ENCODE measurements at places on chromosomes 3 and 15.

DNA sequence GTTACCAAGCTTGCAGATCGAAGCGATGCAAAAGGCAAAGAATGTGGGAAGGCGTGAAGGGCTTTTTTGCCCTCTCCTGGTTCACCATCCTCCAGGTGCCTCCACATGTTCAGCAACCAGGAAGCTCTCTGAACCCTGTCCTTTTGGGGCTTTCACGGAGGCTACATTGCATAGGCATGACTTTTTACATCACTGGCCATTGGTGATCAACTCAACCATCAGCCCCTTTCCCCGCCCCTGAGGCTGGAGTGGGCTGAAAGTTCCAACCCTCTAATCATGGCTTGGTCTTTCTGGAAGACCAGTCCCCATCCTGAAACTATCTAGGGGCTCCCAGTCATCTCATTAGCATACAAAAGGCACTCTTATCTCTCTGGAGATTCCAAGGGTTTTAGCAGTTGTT is 52.6 kb downstream of the UACA start:
- DNase-seq: no peak

GRCh38 chr3:139198929-139199328 is 144.9 kb upstream of the MRPS22 start:
- DNase-seq: no peak

DNA sequence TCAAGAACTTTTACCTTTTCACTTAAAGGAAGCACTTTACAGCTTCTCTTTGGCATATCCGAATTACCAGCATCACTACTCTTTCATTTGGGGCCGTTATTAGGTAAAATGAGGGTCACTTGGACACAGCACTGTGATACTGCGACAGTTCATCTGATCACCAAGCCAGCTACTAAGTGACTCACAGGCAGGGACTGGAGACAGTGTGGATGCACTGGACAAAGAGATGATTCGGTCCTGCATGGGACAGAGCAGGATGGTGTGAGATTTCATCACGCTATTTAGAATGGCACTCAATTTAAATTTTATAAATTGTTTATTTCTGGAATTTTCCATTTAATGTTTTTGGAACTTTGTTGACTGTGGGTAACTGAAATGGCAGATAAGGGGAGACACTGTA is 166.9 kb upstream of the IL12A start:
- DNase-seq: no peak

DNA sequence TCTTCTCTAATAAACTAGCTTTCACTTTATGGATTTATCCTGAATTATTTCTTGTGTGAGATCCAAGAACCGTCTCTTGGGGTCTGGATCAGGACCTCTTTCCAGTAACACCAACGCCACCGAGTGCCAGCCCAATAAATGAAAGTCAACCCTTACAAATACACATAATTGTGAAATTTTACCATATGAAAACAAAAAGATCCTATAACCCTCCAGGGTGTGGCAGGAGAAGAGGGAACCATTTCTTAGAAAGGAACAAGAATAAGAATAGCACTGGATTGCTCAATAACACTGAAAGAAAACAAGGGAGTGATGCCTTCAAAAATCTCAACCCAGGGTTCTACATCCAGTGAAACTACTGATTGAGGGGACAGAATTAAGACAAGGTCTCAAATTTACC is 51.6 kb upstream of the ACKR4 start:
- DNase-seq: no peak

- no peak for DNase-seq
Observed at GRCh38 chr15:62301993-62302675, 137.0 kb upstream of the C2CD4B start.

GRCh38 chr15:36254426-36254825 is 325.0 kb upstream of the CDIN1 start:
- no peak for DNase-seq

DNA sequence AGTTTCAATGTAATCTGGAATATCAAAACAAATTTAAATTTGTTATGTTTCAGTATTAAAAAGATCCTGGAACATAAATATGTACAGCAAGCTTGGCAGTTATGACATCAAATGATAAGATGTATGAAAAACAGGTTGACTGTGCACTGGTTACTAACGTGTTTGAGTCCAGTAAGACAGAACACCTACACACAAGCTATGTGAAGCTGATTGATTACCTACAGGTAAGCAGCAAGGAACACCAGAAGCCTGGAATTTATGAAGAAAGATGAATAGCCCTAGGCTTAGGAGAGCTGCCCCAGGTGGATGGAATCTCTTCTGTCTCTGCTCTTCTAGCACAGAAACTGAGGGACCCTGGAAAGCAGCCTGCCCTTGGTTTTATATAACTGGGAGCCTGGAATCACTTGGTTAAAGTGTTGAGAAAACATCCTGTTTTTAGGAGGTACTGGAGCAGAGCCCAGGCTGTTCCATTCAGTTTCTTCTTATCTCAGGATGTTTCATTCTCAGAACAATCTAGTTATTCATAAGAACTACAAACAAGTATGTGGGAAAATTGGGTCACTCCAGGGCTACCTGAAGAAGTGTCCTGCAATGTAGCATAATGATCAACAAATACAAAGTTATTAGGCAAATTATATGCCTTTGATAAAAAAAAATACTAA is 36.3 kb downstream of the SLITRK3 start:
- no peak for DNase-seq

DNA sequence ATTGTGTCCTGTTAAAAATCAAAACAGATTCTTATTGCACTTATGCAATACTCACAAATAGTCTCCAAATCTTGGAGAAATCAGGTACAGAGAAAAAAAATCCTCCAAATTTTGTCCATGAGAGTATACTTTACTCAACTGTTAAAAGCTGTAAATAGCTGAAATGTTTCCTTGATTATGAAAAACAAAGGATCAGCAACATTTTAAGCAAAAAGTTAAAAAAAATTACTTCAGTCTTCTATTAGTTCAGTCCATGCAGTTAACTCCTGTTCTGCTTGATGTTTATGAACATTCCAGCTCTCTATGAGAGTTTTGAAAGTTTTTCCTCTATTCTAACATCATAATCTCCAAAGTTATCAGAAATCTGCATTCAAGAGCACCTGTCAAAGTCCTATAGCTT is 22.8 kb upstream of the ZNF80 start:
- no peak for DNase-seq

GRCh38 chr3:122349171-122349570 is 24.1 kb downstream of the CSTA start:
- no peak for DNase-seq

DNA sequence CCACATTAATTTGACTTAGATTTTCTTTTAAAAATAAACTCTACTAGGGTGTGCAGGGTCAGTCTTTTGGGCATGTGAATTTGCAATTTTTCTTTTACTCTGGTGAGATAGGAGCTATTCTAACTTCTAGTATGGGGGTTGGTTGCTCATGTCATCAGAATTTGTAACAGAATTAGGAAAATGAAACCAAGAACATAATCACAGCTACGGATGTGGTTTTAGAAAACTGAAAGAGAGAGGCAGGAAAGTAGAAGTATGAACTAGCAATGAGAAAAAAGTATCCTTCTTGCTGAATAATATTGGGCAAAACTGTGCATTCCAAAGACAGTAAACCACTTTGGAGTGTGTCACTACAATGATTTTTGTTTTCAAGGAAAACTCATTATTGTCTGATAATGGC is 43.3 kb downstream of the ADPGK start:
- no peak for DNase-seq

DNA sequence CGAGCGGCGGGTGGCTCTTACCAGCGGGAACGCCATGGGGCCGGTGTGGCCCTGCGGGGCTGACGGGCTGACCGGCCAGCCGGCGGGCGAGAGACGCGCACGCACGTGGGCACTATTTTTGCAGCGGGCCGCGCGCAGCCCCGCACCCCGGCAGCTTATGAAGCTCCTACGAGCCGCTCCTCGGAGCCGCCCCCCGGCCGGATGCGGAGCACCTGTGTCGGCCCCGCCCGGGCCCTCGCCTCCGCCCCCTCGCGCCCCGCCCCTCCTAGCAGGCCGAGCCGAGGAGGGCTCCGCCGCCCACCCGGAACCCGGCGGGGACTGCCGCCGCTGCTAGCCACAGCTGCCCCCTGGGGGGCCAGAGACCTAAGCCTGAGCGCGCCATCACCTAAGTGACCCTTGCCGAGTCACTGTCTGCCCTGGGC is 683 bp upstream of the CPEB1 start:
- DNase-seq: peak; percentile 63

DNA sequence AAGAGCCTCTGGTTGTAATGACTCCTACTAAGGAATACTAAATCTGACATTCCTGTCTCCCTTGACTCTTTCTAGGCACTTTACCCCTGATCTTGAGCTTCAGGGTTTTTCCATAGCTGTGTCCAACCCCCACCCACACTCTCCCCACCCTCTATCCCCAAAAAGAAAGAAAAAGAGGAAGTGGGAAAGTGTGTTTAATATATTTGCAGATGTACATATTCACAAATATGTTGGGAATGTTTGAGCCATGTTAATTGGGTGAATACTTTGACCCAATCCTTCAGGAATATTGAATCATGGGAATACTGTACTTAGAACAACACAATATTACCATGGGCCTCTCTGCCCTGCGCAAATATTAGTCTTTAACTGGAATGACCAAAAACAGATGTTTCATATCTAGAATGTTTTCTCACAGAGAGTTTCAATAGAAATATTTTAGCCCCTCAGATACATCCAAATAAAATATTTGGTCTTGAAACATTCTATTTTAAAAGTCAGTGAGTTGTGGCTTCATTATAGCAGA is 19.8 kb upstream of the PFN2 start:
- no peak for DNase-seq

GRCh38 chr3:33025648-33026178 is 71.2 kb downstream of the GLB1 start:
- DNase-seq: no peak

DNA sequence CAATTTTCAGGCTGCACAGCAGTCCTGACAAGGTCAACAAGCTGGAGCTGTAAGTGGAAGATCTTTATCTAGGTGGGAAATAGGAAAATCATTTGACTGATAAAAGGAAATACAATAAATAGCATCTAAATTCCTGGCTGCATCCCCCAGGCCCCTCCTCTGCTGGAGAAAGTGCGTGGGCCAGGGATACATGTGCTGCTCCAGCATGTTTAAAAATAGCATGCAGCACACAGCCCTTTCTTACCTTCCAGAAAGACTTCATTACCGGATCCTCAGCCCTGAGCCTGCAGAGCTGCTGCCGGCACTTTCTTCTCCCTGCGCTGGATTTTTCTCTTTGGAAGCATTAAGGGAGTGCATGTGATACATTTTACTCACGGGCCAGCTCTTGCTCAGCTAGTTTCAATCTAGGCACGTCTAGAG is 77.3 kb downstream of the HMG20A start:
- no peak for DNase-seq

DNA sequence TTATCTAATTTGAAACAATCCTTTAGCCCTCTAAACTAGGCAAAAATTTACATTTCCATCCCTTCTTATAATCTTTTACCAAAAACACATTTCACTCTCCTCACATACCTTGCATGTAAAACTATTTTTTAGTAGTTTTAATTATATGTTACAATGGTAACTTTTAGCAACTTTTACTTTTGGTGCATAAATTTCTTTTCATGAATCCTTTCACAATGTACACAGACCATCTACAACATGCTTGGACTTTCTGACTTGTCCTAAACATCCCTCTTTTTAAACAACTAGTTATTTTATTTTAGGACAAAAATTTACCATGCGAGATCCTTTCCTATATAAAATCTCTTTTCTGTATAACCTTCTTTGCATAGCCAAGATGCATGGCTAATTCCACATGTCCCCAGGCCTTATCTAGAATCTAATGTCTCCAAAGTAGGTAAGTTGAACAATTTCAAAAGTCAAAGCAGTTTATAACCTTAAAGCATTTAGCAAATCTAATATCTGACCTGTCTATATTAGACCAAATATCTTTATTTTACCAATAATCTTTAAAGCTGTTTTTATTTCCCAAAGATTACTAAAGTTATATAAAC is 14.4 kb upstream of the ALDH1L1 start:
- no peak for DNase-seq

DNA sequence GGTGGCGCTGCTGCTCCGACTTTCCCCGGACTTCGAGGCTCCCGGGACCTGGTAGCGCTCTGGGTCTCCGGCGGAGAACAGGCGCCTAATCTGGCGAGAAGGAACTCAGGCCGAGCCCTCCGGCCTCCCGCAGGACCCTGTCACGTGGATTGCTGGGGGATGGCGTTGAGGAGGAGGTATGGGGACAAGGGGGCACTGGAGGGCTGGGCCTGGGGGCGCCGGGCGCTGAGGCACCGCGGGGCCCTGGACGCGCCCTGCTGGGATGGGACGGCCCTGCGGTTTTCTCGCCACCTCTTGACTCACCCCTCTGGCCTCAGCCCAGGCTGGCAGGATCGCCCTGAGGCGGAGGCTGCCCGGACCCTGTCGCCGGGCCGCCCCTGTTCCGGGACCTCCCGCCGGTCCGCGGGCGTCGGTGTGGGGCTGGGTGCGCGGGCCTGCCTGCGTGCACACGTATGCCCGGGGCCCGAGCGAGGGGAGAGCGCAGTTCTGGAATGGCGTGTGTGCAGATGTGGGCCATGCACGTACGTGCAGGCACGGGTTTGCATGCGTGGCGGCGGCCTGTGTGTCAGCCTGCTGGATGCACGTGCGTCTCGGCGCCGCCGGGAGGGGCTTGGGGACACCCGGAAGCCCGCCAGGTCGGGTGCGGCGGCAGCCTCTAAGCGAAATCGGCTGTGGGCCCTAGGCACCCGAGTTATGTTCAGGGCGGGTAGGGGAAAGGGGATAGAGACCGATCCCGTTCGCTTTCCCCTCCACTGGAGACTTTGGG is 752 bp downstream of the C15orf39 start:
- peak; percentile 76 for DNase-seq

DNA sequence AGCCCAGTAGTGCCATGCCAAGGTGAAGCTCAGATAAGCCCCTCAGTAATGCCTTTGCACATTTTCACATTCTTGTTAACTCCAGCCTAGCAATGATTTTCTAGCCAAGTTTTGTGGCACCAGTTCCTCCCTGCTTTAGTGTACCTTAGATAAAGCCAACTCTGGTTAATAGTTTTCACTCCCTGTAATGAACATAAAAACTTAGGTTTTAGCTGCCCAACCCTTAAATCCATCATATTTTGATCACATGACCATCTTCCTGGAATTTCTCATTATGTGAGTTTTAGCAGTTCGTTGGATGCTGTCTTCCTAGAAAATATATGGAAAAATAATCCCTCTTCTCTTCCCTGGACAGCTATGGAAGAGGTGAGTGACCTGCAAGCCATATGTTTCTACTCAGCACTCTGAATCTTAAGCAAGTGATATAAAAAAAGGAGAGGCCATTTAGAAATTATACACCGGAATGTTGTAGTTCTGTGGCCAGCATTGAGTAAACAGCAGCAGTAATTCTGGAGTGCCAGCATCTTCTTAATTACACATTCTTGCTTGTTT is 62.2 kb upstream of the P2RY1 start:
- no peak for DNase-seq

DNA sequence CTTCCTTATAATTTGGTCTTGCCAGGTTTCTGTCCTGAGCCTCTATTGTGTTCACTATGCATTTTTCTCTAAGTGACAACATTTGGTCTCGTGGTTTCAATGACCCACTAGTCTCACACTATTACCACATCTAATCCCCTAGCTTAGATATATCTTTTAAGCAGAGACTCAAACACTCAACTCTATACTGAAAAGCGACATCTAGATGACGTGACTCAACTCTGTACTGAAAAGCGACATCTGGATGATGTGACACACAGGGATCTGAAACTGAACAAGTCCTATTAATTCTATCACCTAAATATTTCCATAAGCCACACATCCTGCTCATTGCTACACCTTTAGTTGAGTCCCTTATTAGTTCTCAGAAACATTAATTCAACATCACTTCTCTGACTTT is 141.7 kb upstream of the MBNL1 start:
- no peak for DNase-seq

- peak; percentile 12 for DNase-seq
Observed at GRCh38 chr3:25665315-25666280, 891 bp upstream of the TOP2B start.

GRCh38 chr15:100834731-100835130 is 44.9 kb upstream of the ALDH1A3 start:
- no peak for DNase-seq
